ENCODE measurements at places on chromosomes 7 and 10. TPM values are rescaled to one million over a fixed set of nuclear protein-coding genes. Genes with fewer than 3 reads are reported as not detected.

GRCh38 chr7:138458576-138459412, 1.3 kb upstream of the TRIM24 start:
- DNase-seq: no peak

DNA sequence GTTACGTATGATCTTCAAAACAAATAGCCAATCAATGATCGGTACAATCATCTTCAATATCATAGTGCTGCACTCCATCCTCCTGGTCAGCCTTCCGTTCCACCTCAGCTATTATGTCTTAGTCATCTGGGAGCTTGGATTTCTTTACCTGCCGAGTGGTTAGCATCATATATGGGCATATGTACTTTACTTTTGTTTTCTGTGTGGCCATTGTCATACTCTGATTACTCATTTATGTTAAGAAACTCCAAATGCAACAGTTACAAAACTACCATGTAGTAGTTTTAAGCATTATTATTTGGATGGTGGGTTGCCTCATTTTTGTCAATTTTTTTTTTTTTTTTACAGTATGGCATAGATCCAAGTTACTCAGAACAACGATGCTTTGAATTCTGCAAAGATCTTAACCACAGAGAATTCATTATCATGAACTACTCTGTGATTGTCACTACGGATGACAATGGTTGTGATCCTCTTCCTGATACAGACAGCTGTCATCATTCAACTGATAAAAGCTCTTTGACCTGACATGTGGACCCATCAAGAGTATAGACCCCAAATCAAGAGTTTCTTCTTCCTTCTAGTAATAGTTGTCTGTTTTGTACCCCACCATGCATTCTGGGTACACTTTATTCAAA, 52.1 kb upstream of the NME8 start:
- no peak for DNase-seq

DNA sequence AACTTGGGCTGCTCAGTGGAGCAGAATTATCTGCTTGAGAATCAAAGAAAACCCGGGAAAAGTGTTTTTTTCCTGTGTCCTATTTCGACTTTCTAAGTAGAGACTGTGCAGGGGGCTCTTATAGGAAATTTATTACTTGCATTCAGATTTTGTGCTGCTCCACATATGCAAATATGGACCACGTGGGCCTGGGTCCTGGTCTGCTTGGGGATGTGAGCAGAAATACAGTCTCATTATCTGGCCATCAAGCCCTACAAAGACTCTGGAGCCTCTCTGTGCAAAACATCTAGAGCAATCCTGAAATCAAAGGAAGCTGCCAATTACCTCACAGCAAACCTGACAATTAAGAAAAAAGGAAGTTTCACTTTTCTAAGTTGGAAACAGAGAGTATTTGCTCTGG, 216.9 kb downstream of the LRMDA start:
- no peak for DNase-seq

DNA sequence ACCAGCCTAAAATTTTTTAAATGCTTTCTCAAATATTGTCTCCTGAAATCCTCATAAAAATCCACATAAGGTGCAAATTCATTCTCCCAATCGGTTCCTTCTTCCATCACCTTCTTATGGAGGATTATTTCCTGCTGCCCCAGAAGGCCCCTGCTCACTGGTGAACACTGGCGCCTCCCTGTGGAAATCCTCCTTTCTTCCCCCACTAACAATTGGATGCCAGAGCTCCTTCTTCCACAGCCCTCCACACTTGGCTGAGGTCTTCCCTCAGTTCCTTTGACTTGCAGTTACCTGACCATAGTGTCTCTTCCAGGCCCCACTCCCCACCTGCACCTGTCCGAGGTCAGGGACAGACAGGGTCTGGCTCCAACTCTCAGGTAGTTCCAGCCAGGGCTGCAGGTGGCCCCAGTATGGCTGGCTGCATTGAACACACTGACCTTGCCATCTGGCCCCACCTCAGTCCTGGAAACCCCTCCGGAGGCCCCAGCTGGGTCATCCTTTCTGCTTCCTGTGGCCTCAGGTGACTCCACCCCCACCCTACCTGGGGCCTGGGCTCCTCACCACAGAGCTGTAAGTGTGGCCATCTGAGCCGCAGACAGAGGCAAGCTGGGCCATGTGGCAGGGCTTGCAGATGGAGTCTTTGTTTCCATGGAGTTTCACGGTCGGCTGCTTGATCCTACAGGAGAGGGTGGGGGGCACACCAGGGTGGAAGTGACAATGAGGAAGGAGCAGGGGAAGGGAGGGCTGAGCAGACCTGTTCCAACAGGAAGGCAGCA, 18.4 kb downstream of the SPOCK2 start:
- DNase-seq: no peak

Gene NPFFR1
- polyA plus RNA-seq: not detected

Gene TCTN3
- 36.5 TPM for polyA plus RNA-seq

Measured in A549 (cell line).